SK-MEL-5 (cell line): ENCODE measurements at places on chromosomes 5 and 9.

GRCh38 chr9:82665324-82665723, 397.6 kb downstream of the RASEF start:
- DNase-seq, result no peak

- DNase-seq, result peak; percentile 68
Measured at GRCh38 chr9:123434619-123435240, 78.7 kb downstream of the CRB2 start.

- no peak for DNase-seq
Measured at GRCh38 chr5:73678322-73678740, 52.3 kb downstream of the ARHGEF28 start.

DNA sequence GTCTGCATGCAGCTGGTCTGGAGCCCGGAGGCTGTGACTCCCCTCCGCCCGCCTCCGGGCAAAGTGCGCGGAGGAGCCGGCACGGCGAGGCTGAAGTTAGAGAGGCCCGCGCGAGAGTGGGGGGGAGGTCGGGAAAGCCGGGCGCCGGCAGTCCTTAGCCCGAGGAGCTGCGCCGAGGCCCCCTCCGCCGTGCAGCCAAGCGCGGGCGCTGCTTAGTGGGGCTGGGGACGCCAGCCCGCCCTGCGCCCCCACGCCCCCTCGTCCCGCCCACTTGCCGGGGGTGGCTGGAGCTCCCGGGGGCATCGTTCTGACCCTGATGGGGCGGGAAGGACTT, 403 bp downstream of the NINJ1 start:
- DNase-seq, result no peak

DNA sequence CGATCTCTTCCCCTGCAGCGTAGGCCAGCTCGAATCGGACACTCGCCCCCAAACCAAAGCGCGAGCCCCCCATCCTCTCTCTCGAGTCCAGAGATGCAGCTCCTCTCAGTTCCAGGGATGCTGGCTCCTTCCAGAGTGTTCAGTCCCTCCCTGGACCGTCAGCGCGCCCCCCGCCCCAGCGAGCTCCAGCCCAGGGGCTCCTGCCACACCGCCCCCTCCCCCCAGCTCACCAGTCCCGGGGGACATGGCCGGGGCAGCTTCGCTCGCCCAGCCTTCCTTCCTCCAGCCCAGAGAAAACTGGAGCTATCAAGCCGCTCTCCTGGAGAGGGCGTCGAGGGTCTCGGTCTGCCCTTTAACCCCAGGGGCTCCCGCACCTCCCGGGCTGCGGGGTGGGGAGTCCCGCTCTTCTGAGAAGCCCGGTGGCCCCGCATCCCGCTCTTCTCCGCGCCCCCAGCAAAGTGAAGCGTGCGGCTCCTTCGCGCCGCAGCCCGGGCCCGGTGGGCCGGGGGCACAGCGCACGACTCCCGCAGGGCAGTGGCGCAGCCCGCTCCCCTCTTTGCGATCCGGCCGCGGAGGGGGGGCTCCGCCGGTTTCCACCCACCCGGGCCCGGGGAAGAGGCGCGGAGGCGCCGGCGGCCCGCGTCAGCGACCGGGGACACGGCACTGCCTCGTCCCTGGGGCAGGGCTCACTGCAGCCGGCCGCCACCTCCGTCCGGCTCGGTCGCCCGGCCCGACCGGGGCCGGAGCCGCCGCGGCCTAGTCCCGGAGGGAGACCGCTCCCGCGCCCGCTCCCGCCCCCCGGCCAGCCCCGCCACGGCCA, 587 bp downstream of the MIER3 start:
- DNase-seq, result peak; percentile 19

- no peak for DNase-seq
Measured at GRCh38 chr9:137823986-137824771, 53.4 kb upstream of the CACNA1B start.

- no peak for DNase-seq
Measured at GRCh38 chr9:135246248-135247205, 159.1 kb downstream of the OLFM1 start.

GRCh38 chr9:121376214-121376830, 6.3 kb upstream of the STOM start:
- peak; percentile 36 for DNase-seq

GRCh38 chr5:66958980-66959641, 237.5 kb downstream of the CD180 start:
- DNase-seq, result no peak

- no peak for DNase-seq
Measured at GRCh38 chr5:27516437-27516836, 478.1 kb upstream of the CDH9 start.

- DNase-seq, result no peak
Measured at GRCh38 chr5:39440958-39441624, 16.3 kb upstream of the DAB2 start.

- DNase-seq, result no peak
Measured at GRCh38 chr5:175493726-175494125, 15.4 kb downstream of the SFXN1 start.

GRCh38 chr9:81879501-81879916, 48.7 kb upstream of the SPATA31D4 start:
- DNase-seq, result no peak

- peak; percentile 43 for DNase-seq
Measured at GRCh38 chr5:141618030-141618803, 583 bp downstream of the DIAPH1 start.

DNA sequence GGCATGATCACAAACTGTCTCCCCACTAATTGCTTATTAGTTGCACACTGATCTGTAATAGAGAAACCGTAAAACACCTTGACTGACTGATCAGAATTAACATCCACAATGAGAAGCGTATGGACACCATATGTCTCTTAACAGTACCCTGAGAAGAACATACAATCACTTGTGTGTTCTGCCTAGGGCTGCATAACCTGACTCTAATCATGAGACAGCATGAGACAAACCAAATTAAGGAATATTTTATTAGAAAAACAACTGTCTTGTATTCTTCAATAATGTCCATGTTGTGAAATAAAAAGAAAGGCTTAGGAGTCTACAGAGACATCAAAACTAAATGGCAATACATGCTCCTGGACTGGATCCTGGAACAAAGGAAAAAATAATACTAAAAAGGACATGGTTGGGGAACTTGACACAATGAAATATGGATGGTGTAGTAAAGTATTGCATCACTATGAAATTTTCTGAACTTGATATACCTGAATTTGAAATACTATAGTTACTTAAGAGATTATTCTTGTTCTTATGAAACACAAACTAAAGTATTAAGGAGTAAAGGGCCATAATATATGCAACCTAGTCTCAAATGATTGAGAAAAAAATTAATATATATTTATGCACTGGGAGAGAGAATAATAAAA, 162.1 kb downstream of the CWC27 start:
- DNase-seq, result peak; percentile 51

DNA sequence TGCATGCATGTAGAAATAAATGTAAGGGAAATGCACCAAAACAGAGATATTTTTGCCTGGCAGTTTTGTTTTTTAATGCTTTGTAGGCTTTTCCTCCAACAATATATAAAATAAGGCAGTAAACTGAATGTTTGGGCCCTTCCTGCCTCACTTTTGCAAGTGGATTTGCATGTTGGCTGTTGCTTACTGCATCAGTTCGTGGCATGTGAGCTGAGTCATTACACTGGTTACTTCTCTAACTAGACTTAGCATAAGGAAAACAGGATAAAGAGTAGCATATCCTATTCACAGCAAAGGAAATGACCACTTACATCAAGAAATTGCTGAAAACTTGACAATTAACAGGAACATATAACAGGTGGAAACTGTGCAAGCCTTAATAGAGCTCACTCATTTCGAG, 113.4 kb downstream of the TLE1 start:
- no peak for DNase-seq

DNA sequence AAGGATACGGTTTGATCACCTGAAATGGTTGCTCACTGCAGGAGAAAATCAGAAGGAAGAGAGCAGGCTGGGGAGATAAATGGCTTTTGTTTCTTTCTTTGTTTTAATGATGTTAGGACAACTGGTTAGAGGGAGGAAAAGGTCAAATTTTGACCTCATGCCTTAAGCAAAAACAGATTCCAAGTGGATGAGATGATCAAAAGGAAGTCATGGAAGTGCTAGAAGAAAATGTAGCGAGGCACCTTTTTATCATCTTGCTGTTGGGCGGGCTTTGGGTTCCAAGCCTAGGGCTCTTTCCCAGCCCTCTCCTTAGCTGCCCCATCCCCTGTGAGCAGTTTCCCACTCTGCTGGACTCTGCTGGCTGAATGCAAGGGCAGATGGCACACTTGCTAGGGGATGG, 127.9 kb downstream of the ADAMTS2 start:
- DNase-seq, result no peak

GRCh38 chr9:134880484-134881312, at the start of gene FCN2:
FCN2 (plus strand) TSS chr9:134880810; CDS start chr9:134880822, 12 bp downstream.
- DNase-seq, result no peak

- DNase-seq, result no peak
Measured at GRCh38 chr9:29750062-29750461, 2176.8 kb upstream of the C9orf72 start.

DNA sequence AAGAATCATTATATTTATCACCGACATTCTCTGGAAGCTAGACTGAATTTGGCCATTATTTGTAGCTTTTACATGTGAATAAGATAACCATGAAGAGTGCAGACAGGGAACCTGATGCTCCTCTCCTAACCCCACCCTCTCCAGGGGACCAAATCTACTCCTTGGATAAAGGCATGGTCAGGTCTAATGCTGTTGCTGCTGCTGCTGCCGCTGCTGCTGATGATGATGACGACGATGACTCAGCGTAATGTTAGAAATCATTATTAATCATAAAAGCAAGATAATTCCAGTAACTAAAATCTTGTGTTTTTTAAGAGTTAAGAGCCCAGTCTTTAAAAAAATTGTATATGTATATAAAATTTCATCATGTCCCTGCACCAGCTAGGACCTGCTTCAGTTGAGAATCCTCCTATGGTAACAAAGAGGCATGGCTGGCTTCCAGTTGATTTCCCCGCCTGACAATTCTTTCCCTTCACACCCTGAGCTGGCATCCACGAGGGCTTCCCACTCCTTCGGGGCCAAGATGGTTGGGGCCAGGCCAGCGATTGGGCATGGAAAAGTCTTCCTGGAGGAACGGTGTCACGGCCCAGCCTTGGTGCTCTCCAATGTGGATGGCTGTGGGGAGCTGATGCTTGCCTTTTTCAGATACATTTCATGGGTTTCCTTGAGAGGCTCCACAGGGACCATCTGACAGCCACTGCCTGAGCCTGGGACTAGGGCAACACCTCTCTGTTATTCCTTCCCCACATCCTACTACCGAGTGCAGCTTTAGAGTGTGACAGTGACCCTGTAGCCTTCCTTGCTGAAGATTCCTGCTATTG, 400.0 kb downstream of the CTNND2 start:
- DNase-seq, result no peak

DNA sequence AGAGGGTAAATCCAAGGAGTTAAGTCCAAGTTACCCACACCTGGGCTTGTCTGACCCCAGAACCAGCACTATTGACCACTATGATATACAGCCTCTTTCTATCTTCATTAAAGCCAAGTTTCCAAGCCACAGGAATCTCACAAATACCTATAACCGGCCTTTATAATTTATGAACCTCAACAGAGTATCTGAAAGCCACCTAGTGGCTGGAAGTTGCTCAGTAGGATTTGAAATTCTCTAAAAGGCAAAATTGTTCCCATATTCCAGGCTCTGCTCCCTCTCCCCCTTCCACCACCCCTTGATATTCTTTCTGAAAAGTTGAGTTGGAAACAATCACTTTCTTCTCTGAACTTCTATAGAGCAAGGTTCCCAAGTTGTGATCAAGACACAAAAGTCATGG, 106.4 kb upstream of the GPR151 start:
- peak; percentile 34 for DNase-seq

GRCh38 chr5:102792705-102793104, 37.6 kb downstream of the PAM start:
- peak; percentile 61 for DNase-seq

DNA sequence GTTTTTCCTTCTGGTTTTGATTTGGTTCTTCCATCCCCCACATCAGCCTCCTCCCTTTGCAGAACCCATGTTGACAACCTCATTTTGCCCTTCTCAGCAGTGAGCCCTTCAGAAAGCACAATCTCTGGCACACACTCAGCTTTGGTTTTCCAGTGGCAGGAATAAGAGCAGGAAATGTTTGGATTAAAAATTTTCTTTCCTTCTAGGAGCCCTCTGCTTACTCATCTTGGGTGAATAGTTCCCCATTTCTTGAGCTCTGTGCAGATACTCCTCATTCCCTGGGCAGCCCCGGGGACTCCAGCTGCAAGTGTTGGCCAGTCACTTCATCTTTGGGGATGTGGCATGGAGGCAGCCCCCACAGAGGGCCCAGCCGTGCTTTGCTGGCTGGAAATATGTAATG, 170.5 kb downstream of the NR3C1 start:
- DNase-seq, result no peak

DNA sequence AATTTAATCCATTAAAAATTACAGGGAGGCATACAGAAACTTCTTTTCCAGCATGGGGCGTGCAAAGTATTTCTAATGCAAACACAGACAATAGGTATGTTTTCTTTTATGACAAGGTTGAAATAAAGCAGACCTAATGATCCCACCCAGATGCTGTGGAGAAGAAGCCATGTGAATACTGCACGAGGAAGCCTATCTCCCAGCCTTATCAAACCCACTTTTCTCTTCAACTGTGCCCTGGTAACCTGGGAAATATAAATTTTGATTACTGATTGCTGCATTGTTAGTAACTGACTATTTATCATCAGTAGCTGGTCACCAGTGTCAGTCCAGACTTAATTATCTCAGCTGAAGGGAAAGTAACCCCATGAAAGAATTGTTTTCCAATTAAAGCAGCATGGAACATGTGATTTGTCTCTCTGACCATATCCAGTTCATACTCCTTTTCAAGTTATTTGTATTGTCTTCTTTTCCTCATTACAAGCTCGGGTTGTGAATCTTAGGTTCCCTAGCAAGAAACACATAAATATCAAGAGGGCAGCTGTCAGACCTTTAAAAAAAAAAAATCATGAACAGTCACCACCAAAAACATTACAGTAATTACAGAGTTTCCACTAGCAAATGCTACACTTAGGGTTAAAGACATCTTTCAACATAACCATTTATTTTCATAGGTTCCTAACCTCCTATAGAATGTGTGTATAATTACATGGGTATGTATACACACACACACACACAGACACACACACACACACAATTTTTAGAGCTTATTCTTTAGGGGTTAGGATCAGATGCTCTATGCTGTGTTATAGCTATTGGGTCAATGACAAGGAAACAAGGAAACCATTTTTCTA, 50.3 kb downstream of the SEMA6A start:
- DNase-seq, result no peak

- no peak for DNase-seq
Measured at GRCh38 chr9:33211695-33212393, 28.1 kb upstream of the SPINK4 start.

GRCh38 chr5:167967494-167968177, 323.8 kb upstream of the WWC1 start:
- DNase-seq, result no peak
